ENCODE measurements at places on chromosomes 6 and 20.

GRCh38 chr6:154986787-154987235 lies 8.3 kb upstream of the TIAM2 start:
- DNase-seq, result no peak

- peak; percentile 69 for DNase-seq
Observed at GRCh38 chr6:137341681-137342195, 122.6 kb upstream of the IFNGR1 start.

- DNase-seq, result no peak
Observed at GRCh38 chr6:82870582-82871172, 195.0 kb downstream of the UBE3D start.

DNA sequence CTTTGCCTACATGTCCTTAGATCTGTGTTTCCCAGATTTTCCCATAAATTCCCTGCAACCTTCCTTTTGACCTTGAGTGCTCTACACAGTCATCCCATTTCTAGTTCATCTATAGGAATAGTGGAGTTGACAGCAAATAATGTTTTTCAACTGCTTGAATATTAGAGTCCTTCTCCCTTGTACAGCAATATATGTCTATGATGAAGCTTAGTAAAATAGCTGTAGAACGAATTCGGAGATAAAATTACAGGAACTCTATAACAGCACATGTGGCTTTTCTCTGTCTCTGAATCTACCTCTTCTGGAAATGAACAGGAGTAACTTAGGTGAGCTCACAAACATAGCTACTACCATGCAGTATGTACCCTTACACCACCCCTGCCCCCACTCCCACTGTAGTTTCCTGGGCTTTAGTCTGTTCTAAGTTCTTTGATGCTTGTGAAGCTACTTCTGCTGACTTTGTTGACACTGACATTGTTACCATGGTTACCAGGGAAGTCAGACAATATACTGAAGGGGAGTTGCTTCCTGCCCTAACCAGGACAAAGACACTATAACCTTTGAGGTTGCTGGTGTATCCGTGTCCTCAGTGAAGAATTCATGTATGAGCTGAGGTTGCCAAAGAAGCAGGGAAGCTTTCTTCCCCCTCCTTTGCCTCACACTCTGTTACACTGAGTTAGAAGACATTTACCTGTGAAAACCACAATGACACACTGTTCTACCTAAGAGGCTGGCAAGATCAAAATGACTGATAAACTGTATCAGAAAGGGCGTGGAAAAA lies 35.8 kb upstream of the SHLD1 start:
- no peak for DNase-seq

DNA sequence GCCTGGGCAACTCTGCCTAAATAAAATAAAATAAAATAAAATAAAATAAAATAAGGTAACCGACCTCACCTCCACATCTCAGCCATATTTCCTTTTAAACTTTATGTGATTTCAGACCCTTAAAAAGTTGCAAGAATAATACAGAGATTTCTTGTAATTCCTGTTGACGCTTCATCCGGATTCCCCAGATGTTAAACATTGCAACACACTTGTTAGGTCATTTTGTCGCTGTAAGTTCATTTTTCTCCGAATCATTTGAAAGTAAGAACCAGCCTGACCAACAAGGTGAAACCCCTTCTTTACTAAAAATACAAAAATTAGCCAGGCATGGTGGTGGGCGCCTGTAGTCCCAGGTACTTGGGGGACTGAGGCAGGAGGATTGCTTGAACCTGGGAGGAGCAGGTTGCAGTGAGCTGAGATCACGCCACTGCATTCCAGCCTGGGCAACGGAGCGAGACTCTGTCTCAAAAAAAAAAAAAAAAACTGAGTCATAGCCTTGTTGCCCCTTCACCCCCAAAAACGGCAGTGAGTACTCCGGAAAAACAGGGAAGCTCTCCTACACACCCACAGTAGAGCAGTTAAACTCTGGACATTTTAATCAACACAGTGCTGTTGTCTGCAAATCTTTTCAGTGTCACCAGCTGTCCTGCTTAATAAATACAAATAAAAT lies 5.9 kb downstream of the PYGB start:
- DNase-seq, result no peak

GRCh38 chr6:71040043-71040442 lies 83.2 kb upstream of the B3GAT2 start:
- no peak for DNase-seq

DNA sequence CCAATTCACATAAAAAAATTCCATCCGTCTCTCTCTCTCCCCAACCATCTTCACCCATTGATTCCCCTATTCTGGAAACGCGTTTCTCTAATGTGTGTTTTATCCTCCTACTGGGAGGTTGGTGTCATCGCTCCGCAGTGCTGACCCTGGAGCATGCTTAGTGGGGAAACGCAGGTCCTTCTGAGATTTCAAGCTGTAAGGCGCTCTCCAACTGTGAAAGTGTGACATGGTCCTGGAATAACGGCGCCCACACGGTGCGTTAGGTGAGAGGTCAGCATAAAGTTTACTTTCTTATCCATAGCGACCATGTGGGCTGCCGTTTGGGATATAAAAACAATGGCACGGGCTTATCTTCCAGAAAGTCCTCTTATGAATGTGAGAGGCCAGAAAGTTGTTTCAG lies 123.9 kb downstream of the WDR27 start:
- DNase-seq, result no peak

DNA sequence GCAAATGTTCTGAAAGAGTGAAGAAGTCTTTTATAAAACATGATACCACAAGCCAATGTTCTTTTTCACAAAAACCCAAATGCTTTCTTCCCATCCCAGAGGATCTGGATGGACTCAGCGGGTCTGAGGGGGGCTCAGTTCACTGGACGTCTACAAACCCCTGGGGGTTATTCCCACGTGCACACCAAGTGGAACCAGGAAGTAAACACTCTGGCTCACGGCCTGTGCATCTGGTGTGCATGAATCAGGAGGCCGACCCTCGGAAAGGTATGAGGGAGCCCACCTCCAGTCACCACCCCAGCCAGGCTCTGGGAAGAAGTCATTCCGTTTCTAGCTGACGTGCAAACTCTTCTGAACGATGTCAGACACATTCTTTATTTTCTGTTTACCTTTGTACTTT lies 252.2 kb downstream of the DLL1 start:
- no peak for DNase-seq

- no peak for DNase-seq
Observed at GRCh38 chr6:149249370-149250357, 67.8 kb upstream of the TAB2 start.

GRCh38 chr6:53691667-53692133 lies 26.1 kb upstream of the KLHL31 start:
- no peak for DNase-seq

- DNase-seq, result no peak
Observed at GRCh38 chr6:136123468-136123867, 126.6 kb downstream of the MTFR2 start.

GRCh38 chr20:805713-806112 lies 27.8 kb upstream of the FAM110A start:
- DNase-seq, result no peak

GRCh38 chr6:13024616-13025015 lies 303.7 kb downstream of the TBC1D7 start:
- no peak for DNase-seq

DNA sequence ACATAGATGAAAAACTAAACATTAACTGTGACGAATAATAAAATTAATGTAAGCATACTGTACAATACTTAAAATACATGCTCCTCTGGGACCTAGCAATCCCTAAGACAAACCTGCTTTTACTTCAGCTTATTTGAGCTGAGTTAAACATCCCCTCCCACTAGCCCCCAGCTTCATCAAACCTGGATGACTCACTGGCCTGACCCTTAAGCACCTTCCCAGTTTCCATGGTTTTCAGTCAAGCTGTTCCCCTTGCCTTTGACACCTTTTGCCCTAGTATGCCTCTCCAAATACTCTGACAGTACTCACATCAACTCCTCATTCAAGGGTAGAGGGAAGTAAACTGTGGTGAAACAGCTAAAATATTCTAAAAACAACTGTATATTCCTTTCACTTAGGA lies 4.2 kb downstream of the ELOVL4 start:
- no peak for DNase-seq

DNA sequence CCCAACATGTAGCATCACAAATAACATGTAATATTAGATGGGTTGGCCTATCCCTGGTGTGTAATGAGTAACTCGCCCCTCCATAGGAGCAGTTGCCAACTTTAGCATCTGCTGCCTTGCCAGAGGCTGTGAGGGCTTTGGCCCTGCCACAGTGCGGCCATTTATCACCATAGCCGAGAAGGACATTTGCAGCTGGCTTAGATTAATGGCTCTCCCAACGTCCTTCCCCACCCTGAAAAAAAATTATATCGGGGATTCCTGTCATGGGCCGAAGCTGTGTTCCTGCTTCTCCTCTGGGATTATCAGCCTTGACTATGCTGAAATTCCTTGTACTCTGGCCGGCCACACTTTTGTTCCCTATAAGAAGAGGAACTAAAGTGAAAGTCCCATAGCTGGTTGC lies 7.6 kb upstream of the ADIG start:
- no peak for DNase-seq

- no peak for DNase-seq
Observed at GRCh38 chr20:12638633-12639312, 370.0 kb upstream of the SPTLC3 start.

GRCh38 chr6:101758368-101758767 lies 364.9 kb downstream of the GRIK2 start:
- DNase-seq, result no peak

GRCh38 chr6:19519941-19520340 lies 317.2 kb upstream of the ID4 start:
- DNase-seq, result no peak

DNA sequence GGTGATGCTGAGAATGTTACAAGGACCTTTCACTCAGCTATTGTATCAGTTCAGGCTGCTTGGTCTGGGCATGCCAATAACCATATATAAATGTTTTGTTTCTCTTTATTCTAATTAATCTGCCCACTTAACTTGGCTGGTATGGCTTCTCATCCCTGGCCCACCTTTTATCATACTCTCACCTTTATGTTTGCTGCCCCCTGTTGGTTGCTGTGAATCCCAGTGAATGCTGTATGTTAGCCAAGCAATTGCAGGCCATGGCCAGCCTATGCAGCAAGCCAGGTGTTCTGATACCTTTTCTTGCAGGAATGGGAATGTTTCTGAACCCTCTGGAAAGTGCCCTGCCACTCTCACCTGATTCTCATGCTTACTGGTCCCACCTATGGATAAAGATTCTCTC lies 54.6 kb downstream of the PCSK2 start:
- DNase-seq, result peak; percentile 18
